Stimulated activated CD4-positive, alpha-beta T cell treated with anti-CD3 and anti-CD28 coated beads, TNF-alpha, amount 100 ng/mL, for 1 hour (primary cell): ENCODE measurements at places on chromosomes 6 and 20.

- no peak for DNase-seq
Observed at GRCh38 chr20:39823224-39823623, 861.1 kb downstream of the DHX35 start.

DNA sequence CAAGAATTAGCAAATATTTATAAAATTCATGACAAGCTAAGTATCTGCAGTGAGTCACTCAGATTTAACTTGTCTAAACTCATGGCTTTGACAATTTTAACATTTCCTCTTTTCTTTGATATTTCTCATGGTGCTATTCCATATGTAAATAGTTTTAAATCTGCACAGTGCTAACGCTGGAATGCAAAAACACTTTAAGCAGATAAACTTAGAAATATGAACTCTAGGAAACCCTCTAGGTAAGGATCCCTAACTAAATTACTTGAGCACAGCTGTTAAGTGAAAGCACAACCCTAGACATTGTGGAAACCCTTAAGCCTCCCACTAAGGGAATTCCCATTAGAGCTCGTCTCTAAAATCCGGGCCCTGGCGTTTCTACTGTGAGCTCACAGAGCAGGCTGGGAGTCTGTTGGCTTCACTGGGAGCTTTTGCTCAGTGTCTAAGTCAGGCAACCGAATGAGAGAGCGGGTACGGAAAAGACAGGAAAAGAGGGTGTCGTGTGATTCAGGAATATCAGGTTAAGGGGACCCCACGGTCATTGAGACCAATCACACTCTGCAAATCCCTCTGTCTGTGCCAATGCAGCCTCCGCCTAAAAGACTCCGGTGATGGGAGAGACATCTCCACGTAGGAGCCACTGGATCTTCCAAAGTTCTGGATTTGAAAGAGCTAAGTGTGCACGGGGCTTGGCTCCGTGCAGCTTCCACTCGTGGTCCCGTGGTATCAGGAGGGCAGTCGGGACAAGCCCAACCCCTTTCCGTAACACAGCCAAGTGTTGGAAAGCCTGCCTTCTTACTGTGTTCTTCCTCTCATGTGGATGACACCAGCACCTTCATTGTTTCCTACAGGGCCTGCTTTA, 112.3 kb upstream of the RPS6KA2 start:
- no peak for DNase-seq

DNA sequence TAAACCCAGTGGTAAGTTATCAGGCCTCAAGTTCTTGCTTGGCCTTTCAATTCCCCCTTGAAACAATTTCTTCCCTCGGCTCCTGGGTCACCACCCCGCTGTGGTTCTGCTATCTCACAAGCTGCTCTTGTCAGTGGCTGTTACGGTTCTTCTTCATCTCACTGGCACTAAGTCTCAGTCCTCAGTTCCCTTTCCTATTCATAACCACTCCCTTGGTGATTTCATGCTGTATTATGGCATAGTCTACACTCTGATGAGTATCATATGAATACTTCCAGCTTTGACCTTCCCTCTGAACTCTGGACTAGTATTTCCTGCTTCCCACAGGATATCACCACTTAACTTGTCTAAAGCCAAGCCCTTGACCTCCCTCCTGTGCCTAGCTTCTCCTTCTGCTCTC, 7.9 kb downstream of the TAAR1 start:
- no peak for DNase-seq

- no peak for DNase-seq
Observed at GRCh38 chr6:152241013-152241766, 396.0 kb downstream of the SYNE1 start.

- no peak for DNase-seq
Observed at GRCh38 chr20:22566876-22567658, 17.3 kb downstream of the FOXA2 start.
